Fibroblast of skin of right biceps (primary cell): ENCODE measurements at places on chromosomes 16 and 17.

DNA sequence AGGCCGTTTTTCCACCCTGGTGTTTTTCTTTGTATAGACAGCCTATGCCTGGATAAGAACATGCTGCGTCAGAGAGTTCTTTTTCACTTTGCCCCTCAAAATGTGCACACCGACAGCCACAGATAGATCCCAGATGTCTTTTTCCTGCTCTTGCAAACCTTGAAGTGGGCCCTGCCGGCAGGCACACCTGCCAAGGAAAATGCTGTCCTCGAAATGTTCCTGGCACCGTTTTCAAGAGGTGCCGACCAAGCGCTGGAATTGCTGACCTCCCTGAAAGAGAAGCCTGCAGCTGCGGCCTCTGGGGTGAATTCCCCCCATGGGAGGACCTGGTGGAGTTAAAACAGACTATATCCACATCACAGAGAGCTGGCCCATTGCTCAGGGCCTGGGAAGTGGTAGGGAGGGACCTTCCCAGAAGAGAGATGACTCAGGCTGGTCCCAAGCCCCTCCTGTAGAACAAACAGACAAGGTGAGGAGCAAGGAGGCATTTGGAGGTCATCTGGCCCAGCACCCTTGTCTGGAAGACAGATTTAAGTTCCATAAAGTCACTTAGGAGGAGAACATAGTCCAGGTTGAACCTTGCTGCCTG is 668.1 kb downstream of the MAF start:
- no peak for DNase-seq

DNA sequence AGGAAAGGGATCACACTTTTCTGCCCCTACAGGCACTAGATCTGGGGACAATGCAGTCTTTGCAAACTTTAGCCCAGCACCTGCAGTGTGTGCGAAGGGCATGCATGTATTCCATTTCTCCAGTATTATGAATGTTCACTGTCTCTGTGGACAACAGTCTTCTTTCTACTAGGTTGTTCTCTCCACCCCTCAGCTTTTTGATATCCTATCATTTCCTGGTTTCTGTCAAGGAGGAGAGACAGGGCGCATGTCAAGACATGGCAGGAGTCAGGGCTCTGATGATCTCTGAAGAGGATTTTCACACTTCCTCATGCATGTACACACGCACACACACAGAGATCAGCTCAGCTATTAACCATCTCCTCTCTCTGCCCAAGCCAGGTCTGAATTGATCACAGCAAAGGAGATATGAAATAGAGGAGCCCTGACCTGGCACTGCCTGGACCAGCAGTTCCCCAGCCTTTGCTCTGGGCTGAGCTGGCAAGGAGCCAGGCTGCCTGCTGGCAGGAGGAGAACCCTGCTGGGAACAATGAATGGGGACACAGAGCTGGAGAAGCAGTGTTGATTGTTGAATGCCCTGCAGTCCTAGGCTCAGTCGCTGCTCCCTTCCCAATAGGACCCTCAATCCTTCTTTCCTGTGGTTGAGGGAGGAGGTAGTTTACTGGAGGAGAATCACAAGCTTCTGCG is 2.6 kb downstream of the GPR179 start:
- no peak for DNase-seq

GRCh38 chr17:39508987-39509386 is 47.7 kb downstream of the CDK12 start:
- no peak for DNase-seq

DNA sequence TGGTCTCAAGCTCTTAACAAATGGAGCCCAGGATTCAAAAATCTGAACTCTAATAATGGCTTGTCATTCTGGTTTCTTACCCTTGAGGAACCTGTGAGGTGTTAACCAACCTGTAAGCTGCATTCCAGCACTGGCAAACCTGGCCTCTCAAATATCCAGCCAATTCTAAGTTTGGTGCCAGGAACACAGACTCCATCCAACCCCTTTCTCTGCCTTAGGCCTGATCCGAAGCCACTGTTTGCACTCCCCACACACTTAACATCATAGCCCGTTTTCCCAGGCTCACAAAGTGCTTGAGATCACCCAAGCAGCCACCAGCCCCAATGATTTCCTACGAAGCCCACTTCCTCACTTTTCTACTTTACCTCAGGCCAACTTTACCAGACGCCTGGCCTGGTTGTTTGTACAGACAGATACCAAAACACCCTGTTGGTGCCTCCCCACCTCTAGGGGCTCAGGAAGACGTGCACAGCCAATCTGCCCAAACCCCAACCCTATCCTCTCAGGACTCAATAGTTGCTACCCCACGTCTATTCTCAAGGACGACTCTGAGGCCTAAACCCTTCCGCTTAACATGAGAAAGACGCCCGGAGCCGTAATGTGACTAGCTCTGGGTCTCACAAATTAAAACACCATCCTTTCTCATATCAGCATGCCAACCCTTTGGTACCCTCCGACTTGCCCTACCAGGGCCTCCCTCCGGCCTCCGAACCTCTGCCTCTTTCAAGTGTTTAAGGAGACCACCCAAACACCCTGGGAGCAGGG is 3.2 kb upstream of the PER1 start:
- no peak for DNase-seq

- no peak for DNase-seq
Observed at GRCh38 chr17:61305024-61305423, 94.6 kb upstream of the TBX2 start.

DNA sequence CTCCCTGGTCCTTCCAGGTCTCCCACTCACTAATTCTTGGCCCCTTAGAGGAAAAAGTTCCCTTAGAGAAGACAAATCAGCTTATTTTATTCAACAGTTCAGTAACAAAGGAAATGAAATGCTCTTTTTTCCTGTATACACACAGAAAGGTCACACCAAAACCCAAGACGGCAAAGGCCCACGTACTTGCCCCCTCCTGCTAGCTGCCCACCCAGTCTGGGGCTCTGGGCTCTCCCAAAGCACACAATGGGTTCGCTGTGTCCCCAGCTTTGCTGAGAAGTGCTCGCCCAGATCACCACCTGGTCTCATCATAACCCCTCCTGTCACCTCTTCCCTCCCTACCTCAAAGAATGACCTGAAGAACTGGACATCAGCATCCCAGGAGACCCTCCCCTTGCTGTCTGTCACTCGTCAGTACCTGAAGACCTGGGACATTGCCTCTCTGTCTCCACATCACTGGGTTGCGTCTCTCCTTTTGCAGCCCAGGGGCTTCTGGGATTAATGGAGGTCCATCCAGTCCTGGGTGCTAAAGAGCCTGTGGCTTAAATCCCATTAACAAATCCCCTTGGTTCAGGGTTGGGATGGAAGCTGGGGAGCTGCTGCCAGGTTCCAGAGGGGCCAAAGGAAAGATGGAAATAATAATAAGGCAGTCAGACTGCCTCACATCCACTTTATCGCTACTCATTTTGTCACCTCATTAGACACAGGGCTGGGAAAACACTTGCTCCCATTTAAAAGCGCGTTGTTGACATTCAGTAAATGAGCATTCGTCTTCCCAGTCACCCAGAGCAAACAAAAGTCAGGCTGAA is 3.3 kb downstream of the SLC6A4 start:
- no peak for DNase-seq
